ENCODE measurements at places on chromosomes 7 and 10. TPM values are rescaled to one million over a fixed set of nuclear protein-coding genes. Genes with fewer than 3 reads are reported as not detected.

DNA sequence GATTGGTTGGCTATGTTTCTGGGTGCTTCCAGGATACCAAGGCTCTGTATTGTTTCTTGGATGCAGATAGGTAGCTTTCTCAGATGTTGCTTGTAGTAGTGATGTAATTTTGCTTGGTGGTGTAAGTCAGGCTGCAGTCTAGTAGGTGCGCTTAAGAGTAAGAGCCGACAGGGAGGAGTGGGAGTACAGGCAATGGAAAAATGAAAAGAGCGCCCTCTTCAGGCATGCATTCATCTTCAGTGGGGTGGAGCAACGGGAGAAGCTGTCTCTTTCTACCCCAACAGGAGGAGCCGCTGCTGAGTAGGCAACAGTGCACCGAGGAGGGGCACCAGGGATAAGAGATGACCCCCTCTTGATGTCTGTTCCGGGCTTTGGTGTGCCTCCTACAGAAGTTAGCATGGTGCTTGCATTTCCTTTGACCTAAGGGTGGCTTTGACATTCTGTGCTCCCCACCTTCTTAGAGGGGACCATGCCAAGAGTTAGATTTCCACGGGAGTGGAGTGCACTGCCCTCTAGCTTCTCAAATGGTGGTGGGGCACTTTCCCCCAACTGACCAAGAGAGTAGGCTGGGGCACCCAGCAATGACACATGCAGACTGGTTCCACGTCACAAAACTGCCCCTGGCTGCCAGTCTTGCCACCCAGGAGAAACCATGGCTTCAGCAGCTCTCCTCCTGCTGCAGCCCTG lies 56.1 kb downstream of the ZNF783 start:
- no peak for DNase-seq

- no peak for DNase-seq
Observed at GRCh38 chr7:132205509-132205908, 370.8 kb downstream of the PLXNA4 start.

DNA sequence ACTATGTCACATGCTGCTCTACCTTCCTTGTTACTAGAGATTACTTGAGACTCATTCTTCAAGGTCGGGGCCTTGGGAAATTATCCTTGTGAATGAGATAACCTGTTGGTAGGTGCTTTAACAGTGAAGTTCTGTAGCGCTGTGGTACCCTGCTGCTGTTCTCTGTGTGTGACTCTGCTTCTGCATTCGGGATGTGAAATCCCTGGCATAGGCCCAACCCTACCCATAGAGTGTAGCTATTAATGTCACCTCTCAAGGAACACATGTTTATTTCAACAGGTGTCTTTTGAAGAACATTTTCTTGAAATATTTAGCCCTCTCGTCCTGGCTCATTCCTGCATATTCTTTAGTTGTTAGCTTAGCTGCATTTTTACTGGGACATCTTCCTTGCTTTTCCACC lies 41.8 kb upstream of the TMEM236 start:
- no peak for DNase-seq

DNA sequence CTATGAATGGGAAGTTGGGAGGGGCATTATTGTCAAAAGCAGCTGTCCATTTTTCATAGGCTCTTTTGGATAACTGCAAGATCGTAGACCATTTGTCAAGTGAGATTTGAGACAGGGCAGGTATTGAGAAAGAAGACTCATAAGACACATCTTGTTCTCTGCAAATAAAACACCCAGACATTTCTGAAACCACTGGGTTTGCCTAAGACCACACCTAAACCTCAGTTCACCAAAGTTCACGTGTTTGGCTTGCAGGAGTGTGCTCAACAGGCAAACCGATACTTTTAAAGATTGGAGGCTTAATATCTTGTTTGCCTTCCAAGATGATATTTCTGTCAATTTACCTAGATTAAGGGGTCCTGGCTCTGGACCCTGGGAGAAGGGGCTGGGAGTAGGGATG lies 628.4 kb downstream of the CALN1 start:
- DNase-seq: no peak

GRCh38 chr10:91700273-91700672 lies 67.4 kb upstream of the PPP1R3C start:
- peak; percentile 15 for DNase-seq

GRCh38 chr7:628826-629225 lies 97.7 kb upstream of the DNAAF5 start:
- no peak for DNase-seq

- DNase-seq: no peak
Observed at GRCh38 chr7:8724080-8724718, 290.8 kb downstream of the NXPH1 start.

- no peak for DNase-seq
Observed at GRCh38 chr7:91019686-91020385, 244.4 kb upstream of the FZD1 start.

DNA sequence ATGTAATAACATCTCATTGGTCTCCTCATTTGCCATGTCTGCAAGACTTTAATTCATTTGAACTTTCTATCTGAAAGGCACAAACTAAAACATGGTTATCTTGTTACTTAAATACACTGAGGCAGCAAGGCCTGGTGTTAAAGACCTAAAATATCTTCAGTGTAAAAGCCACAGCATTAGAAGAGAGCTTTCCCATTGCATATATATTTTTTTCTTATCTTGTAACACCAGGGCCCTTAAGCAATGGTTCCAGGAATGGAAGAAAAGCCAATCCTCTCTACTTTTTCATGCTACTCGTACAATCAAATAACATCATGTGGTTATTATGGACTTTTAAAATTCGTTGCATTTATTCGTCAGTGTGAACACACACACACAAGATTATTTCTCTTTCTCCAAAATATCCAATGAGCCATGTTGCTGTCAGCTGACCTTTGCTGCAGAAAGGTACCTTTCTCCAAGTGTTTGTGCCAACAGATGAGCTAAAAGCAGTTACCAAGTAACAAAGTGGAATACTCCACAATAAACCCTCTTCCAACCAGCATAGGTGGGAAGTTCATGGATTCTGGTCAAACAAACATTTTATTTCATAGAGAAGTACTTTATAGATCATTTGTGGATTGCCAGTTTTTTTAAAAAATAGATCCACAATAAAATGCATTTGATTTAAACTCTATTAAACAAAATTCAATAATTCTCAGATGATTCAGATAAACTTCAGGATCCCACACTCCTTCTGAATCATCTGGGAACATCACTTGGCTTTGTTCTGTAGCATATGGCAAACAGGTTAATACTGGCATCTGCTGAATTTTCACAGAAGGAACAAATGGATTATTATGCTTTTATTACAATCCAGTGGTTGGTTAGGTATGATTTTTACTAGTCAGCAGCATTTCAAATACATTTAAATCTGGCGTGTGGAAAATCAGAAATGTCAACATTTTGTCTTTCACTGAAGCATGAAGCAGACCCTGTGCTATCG lies 63.3 kb upstream of the AGBL3 start:
- DNase-seq: no peak

- DNase-seq: no peak
Observed at GRCh38 chr7:128057909-128058308, 26.7 kb upstream of the LRRC4 start.

DNA sequence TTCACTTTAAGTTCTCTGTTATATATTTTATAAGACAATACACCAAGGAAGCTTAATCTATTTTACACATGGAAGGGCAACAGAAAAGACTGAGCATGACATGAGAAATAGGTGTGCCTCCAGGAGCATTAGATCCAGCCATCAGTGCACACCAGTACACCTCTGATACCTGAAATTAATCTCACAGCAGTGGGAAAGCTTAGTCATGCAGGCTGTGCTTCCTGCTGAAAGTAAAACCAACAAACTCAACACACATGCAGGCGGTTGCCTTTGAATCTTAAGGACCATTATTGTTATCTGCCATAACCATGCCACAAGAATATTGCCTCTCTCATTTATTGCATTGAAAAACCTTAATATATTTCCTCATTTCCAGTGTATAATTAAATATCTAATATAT lies 16.4 kb upstream of the ANKRD30A start:
- no peak for DNase-seq

GRCh38 chr10:4595719-4596319 lies 230.2 kb upstream of the AKR1E2 start:
- no peak for DNase-seq

GRCh38 chr10:21424459-21424861 lies 101.0 kb downstream of the SKIDA1 start:
- no peak for DNase-seq

DNA sequence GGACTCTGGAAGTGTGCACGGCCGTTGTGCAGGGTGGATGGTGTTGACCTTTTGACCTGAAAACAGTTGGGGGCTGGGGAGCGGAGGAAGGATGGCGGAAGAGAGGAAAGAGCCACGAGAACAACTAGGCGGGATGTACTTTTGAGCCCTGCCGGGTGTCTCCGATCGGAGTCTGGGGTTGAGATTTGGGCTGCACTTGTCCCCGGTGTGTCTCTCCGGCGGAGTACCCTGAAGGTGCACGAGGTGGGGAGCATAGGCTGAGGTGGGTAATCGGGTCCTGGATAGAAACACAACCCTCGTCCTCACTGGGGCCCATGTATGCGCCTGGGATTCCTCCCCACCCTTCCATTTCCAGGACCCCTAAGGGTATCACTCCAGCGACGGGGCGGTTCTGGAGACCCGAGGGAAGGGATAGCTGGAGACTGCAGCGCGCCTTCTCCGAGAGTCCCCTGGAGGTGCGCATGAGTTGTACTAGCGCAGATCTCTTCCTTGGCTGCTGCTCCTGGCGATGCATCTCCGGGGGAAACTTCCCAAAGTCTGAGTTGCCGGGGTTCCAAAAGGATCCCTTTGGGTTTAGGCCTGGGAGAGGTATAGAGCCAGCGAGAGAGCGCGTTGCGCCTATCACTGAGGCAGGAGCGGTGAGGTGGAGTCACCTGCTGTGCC lies 4.6 kb upstream of the HMX2 start:
- DNase-seq: no peak

DNA sequence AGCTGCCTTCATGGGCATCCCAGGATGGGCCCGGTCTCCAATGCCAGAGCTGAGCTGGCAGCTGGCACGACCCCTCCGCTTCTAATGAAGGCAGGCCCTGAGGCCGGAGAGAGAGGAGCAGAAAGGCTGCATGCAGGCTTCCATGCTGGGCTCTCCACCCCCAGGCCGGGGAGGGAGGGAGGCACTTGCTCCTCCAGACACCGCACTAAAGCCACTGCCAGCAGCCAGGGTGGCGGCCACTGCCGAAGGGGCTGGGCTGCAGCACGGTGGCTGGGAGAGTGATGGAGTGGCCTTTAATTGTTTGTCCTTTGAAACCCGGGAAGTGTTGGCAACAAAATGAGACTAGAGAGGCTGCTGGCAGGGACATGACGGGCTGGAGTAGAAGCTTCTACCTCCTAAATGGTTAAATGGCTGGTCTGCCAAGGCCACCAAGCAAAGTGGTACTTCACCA lies 236.5 kb downstream of the SKAP2 start:
- no peak for DNase-seq

GRCh38 chr7:149719912-149720335 lies 53.5 kb downstream of the ZNF467 start:
- no peak for DNase-seq

DNA sequence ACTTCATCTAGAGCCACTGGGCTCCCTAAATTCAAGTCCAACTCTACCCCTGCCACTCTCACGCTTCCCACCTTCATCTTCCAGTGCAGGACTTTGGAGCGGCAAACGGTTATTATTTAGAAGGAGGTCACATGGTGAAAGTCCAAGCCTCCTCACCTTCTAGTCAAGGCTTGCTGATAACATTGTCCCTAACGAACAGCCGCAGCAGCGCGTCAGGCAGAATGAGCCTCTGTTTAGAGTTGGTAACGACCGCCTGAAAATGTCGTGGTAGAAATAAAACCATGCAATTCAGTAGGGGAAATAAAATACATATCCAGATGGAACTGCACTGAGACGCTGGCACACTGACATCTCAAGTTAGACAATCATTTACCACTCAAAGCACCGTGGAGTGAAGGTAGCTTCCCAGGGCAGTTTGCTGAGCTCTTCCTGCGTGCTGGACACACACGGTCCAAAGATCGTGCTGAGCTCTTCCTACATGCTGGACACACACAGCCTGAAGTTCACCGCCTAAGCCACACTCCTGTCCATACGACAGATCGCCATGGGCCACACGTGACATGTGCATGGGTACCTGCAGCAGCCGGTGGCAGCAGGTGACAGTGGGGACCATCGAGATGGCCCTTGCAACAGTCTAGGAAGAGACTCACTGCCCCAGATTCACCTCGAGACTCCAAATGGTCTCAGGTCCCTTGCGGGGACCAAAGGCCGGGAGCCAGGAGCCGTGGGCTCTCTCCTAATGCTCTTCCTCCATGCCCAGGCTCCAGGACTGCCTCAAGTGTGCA lies 323.5 kb downstream of the PTPRN2 start:
- no peak for DNase-seq

- no peak for DNase-seq
Observed at GRCh38 chr7:149209518-149210269, 14.3 kb downstream of the ZNF282 start.

DNA sequence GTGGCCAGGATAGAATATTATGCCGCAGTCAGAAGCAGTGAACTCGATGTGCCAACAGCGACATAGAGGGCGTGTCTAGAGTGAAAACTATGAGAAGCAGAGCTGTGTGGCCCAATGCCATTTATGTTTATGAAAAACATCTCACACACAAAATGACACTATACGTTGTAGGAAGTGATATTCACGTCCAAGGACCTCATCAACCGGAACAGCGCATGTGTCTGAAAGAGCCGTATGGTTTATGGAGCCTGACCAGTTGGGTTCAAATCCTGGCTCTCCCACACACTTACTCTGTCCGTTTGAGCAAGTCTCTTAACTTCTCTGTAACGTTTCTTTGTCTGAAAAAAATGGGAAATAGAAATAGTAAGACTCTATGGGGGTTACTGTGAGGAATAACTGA lies 20.5 kb downstream of the TAS2R40 start:
- no peak for DNase-seq

The THSD7A gene
- 6.1 TPM for total RNA-seq

The SRPK2 gene
- total RNA-seq: 26.5 TPM

The SLC16A9 gene
- 1.8 TPM for total RNA-seq

The TRIM73 gene
- total RNA-seq: 2.5 TPM

The BNIP3 gene
- 81.5 TPM for total RNA-seq

The BTAF1 gene
- 55.4 TPM for total RNA-seq

The MPLKIP gene
- 24.1 TPM for total RNA-seq

The CALHM2 gene
- 113 TPM for total RNA-seq

The IFIT3 gene
- 9.6 TPM for total RNA-seq
